ENCODE measurements at places on chromosomes 2 and 18. TPM values are rescaled to one million over a fixed set of nuclear protein-coding genes. Genes with fewer than 3 reads are reported as not detected.

DNA sequence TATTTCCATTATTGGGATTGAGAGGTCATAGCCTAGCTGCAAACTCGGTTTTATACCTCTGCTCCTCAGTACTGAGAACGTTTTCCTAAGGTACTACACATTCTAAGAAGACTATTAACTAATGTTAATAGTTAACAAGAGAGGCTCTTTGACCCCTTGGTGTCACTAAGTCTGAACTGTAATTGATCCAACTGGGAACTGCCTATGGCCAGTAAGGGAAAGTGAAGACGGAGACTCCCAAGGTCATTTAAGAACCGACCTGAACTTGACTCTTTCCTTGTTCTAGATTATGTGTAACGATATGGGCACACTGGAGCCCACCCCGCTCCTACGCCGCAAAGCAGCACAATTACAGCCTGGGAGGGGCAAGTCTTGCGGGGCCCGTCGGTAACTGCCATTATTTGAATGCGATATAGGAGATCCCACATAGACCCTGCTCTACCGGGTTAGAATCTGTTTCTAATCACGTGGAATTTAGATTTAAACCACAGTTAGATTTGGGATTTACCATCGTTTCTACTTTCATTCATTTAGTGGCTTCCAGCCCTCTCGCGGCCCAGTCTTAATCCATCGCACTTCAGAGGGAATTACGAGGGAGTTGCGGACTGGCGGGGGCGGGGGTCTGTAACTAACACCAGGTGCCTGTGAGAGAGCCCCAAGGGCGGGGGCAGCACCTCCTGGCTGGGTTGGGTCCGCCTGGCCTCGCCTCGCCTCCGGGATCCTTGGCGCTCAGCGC lies 84.1 kb upstream of the EPB41L3 start:
- DNase-seq = no peak

DNA sequence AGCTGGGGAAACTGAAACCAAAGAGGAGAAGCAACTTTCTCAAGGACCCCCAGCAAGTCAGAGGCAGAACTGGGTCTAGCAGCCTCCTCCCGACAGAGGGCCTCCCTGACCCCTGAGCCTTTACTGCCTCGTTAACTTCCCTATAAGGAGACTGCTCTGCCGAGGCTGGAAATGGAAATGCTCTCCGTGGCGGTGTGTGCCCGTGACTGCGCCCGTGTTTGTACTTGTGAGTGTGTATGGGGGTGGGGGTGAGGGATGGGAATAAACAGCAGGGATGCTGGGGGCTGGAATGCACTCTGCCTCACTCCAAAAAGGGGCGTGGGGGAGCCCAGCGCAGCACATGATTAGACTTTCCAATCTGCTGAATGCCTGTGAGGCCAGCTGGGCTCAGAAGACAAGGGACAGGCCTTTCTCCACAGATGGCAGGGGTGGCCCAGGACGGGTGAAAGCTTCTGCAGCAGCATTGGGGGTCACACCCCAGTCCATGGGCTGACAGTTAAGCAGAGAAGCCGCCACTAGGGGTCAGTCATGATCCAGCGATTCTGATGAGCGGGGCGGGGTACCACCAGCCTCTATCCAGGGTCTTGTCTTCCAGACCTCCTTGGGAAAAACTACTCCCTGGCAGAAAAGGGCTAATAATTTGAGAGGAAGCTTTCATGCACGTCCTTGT lies 26.8 kb downstream of the MPHOSPH10 start:
- no peak for DNase-seq

- no peak for DNase-seq
Measured at GRCh38 chr2:241655516-241656189, 18.2 kb downstream of the ATG4B start.

ZC3H8 gene
- total RNA-seq = 14.4 TPM

GRCh38 chr2:145460112-145460511 lies 940.2 kb upstream of the ZEB2 start:
- no peak for DNase-seq

GRCh38 chr2:219769090-219769910 lies 141.9 kb downstream of the SLC4A3 start:
- peak; percentile 65 for DNase-seq

- no peak for DNase-seq
Measured at GRCh38 chr2:7346336-7346735, 429.1 kb downstream of the RNF144A start.

DNA sequence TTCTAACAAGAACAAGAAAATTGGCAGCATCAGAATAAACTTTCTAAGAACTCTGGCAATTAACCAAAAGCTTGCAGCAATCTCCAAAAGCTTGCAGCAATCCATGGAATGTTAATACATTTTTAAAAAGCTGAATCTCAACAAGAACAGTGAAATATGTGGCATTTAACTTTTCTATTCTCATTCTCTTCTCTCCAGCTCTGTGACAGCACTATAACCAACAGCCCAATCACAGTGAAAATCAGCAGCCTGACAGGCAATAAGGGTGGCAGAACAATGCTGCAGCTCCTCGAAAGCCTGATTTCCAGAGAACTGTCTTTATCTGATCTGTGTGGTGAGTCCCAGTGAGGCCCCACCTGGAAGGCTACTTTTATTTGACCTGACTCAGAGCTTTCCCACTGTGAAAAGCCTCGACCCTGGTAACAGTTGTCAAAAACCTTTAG lies 60.0 kb downstream of the TMEM131 start:
- peak; percentile 46 for DNase-seq

DNA sequence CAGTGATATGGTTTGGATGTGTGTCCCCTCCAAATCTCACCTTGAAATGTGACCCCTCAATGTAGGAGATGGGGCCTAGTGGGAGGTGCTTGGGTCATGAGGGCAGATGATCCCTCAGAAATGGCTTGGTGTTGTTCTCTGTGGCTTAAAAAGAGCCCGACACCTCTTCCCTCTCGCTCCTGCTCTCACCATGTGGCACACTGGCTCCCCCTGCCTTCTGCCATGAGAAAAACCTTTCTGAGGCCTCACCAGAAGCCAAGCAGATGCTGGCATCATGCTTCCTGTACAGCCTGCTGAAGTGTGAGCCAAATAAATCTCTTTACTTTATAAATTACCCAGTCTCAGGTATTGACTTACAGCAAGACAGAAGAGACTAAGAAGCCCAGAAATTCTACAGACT lies 357.1 kb downstream of the NRXN1 start:
- DNase-seq = no peak

DNA sequence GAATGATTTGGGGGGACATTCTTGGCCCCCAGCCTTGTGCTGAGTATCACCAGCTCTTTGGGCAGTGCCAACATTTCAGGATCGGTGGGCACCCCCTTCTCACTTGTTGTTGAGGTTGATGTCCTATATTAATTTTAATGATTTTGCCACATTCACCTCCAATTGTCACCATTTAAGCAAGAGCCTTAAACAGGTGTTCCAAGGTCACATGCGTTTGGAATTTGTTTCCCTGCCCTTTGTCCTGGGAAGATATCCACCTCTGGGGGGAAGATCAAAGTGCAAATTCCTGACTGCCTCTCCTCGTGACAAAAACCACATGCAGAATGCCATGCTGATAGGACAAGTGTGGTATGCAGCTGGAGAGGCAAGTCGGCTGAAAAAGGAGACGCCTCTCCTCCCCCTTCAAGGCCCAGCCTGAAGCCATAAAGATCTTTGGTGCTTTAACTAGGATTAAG lies 72.5 kb upstream of the ID2 start:
- DNase-seq = no peak

DNA sequence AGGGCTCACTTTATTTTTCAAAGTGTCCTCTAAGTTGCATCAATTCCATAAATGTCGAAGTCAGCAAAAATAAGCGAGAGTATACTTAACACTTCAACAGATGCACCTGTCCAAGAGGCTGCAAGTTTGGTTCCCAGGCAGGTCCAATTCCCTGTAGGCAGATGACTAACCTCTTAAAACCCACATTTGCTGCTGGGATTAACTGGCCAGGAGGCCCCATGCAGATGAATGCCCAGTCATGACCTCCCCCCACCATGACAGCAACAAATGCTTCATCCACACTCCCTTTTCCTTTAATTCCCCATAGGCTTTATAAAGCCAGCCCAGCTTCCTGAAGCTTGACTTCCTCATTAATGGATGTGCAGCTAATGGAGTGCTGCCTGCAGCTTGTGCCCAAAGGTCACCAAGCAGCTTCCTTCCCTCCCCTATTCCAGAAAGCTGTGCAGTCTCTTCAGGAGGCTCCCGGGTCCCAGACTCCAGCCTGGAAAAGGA lies 35.7 kb downstream of the REEP1 start:
- peak; percentile 19 for DNase-seq

DNA sequence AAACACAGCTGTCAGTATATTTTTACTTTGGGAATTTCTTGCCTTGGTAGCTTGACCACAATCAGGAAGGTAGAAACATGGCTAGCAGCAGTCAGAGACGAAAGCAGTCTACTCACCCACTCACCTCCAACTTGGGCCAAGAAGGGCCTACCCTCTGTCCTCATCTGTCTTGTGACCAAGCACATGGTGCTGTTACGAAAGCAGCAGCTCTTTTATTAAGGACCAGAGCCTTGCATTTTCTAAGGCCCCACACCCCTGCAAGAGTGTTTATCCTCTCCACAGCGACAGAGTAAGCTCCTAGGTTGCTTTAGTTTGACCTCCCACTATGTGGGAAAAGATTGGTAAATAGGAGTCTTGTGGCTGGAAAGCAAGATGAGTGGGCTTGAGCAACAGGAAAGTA lies 31.3 kb upstream of the MSTN start:
- DNase-seq = no peak

- DNase-seq = no peak
Measured at GRCh38 chr18:394262-394986, 106.1 kb downstream of the COLEC12 start.

GRCh38 chr2:41828052-41828643 lies 219.7 kb upstream of the PKDCC start:
- DNase-seq = no peak

DNA sequence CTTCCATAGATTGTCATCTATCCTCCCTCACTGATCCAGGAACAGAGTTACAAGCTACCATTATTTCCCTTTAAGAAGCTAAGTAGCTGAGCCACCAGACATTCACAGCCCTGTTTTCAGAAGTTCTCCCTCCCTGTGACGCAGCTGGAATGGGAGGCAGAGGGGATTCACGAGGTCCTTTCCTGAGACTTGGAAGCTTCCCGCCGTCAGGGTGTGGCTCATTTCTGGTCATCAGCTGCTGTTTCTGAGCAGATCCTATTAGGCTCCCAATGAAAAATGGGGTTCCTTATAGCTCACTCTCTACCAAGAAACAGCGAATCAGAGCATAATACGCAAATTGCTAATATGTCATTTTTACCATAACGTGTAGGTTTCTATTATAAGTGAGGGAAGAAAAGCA lies 559.3 kb upstream of the ID2 start:
- DNase-seq = no peak

- DNase-seq = no peak
Measured at GRCh38 chr2:20531633-20532262, 84.9 kb downstream of the RHOB start.

CRYGC gene
- total RNA-seq = not detected

DNA sequence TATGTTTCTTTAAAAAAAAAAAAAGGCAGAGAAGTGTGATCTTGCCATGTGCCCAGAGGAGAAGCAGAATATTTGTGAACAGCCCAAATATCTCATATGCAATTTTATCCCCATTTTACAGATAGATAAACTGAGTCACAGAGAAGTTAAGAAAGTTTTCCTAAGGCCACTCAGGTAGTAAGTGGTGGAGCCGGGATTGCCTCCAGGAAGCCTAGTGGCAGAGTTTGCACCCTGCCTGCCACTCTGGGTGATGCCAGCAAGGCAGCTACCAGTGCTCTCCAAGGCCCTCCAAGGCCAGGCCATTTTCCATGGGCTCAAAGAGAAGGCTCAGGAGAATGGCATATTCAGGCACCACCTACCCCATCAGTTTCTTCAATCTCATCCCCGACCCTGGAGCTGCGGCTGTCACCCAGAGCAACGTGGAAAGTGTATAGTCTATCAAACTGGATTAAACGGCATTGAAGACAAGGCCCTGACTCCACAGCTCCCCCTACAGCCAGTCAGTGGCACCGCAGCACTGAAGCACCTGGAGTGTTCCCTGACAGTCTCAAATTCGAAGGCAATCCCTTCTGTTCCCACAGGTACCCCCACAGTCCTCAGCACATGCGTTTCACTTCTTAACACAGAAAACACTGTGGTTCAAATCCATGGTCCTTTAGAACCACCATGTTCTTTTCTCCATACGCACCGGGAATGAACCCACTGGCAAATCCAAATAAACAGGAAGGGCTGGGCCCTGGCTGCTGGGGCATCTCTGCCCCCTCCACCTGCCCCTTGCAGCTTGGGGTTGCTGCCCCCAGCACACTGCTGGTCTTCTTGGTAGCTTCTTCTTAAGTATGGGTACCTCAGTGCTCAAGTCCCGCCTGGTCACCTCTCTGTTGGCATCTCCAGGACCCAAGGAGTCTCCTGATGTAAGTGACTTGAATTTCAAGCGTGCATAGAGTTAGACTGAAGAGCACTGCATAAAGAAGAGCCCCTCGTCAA lies 175.3 kb downstream of the INHBB start:
- no peak for DNase-seq

NYAP2 gene
- total RNA-seq = 0.30 TPM

DNA sequence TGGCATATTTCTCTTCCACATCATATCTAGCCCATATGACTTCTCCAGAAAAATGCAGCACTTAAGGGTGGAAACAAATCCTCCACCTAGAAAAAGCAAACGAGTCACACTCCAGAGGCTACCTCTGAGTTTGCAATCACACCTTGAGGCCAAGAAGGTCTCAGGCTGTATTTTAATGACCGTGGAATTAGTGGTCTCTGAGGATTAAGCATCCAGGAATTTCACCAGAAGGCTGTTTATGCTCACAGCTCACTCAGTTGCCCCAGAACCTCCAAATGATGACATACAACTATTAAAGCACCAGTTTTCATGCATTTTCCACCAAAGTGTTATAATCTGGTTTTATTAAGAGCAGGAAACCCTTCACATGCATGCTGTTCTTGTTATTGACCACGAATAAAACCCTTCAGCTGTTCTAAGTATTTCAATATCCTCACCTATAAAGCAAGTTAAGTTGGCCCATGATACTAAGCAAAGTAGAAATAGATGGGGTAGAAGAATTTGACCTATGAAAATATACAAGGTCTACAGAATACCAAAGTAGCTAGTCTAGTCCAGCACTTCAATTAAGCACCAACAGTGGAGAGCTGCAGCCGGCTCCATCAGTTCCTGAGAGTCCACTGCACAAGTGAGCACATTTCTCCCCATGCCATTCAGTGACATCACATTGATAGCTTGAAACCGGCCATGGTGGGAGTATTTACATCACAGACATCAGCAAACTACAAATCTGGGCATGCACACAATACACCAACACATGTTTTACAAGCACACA lies 39.5 kb upstream of the SLC14A1 start:
- no peak for DNase-seq

STAT1 gene
- 51.6 TPM for total RNA-seq

UGT1A6 gene
- total RNA-seq = 3.0 TPM

GRB14 gene
- 1.1 TPM for total RNA-seq

All from skin of body (tissue), 3 donors.